DMS53 (cell line): ENCODE measurements at places on chromosomes 12 and 14.

GRCh38 chr12:117583677-117584225 lies 222.3 kb upstream of the NOS1 start:
- DNase-seq, result no peak

DNA sequence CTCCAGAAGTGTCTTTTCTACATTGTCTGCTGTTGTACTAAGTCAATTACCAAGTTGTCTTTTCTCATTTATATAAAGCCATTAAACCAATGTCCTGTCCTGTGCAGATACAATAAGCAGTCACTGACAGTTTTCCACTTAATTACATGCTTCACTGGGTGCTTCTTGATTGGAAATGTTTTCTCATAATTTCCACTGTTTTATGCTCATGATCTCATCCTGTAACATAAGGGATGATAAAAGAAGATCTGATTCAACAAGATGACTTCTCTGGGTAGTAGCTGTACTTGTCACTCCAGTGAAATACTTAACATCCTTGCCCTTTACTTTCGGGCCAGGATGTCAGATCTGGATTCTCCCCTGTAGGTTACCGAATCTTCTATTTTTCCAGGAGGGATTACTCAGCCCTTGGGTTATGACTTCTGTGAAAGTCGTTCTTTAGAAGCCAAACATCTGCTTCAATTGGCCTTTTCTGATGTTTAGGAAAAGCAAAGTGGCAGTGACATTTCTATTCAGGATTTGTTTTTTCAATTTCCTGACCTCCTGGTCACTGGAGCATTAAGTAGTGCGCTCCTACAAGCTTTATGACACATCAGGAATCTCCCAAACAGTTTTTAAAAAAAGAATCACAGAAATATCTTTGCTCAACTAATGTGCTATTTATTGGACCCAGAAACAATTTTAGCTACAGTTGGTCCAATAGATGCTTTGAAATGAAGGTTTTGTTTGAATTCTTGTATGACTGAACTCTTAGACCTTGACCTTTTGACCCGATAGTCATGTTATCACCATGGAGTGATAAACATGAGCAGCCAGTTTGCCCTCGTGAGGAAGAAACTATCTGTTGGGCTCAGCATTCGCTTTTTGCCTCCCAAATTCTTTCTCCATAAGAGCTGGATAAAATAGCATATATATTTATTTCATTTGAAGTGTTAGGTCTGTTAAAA lies 234.5 kb upstream of the SSTR1 start:
- DNase-seq, result no peak

DNA sequence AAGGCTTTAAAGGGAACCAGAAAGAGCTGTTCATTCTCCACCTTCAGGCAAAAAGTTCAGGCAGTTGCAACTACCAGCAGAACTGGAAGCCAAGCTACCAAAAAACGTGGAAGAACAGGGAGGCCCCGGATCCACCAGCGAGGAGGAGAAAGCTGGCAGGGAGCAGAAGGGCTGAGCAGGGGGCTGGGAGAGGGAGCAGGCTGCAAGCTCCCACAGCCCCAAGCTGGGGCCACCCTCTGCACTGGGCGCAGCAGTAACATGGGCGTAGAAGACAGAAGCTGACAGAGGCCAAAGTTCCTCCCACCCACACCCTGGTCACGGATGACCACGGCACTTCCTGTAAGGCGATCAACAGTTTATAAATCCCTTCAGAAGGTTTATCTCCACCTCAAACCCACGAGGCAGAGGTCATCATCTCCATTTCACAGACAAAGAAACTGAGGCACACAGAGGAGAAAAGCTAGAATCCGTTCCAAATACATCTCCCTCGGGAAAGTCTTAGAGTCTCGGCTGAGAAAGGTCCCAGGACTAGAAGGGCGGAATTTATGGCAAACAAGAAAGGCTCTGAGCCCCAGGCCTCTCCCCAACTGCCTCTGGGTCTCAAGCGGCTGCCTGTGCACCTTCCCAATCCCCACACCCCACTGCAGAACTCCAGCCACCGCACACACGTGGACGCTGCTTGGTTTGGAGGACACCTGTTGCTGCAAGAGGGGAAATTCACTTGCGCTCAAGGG lies 1.8 kb downstream of the CCDC85C start:
- DNase-seq, result peak; percentile 52

GRCh38 chr14:100140452-100141078 lies 18.9 kb downstream of the DEGS2 start:
- DNase-seq, result no peak

- no peak for DNase-seq
Measured at GRCh38 chr14:89927186-89927865, 27.2 kb downstream of the EFCAB11 start.

- no peak for DNase-seq
Measured at GRCh38 chr12:114682106-114682784, 1.7 kb downstream of the TBX3 start.

DNA sequence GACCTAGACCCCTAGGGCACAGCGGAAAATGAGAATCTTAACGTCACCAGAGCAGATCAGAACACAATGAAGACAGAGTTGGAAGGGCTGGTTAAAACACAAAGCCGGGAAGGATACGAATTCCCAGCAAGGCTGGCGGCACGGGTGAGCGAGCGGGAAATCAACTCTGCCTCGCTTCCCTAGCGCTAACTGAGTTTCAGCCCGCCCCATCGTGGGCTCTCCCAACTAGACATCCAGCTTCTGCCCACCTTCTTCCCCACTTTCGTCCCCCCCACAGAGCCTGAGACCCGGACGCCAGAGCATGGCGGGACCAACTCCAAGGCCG lies 377 bp downstream of the CCNT1 start:
- no peak for DNase-seq
